Activated CD8-positive, alpha-beta memory T cell treated with anti-CD3 and anti-CD28 coated beads for 48 hours (primary cell): ENCODE measurements at places on chromosomes 7 and 10.

- DNase-seq: no peak
Observed at GRCh38 chr7:150934045-150934766, 43.9 kb downstream of the KCNH2 start.

DNA sequence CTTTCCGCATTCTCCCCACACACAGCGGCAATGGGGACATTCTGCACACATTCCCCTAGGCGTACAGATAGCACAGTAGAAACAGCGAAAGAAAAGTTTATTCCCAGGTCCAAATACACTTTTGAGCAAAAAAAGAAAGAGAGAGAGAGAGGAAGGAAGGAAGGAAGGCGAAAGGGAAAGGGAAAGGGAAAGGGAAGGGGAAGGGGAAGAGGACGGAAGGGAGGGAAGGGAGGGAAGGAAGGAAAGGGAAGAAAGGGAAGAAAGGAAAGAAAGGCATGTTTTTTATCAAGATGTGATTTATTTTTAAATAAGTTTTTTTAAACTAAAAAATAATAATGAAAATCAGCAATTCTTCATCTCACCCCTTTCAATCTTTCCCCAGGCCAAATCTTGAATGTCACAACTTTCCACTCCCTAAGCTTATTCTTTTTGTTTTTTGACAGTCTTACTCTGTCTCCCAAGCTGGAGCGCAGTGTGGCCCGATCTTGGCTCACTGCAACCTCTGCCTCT lies 281.7 kb downstream of the SKIDA1 start:
- no peak for DNase-seq

- DNase-seq: no peak
Observed at GRCh38 chr10:118017850-118018249, 28.9 kb downstream of the RAB11FIP2 start.

DNA sequence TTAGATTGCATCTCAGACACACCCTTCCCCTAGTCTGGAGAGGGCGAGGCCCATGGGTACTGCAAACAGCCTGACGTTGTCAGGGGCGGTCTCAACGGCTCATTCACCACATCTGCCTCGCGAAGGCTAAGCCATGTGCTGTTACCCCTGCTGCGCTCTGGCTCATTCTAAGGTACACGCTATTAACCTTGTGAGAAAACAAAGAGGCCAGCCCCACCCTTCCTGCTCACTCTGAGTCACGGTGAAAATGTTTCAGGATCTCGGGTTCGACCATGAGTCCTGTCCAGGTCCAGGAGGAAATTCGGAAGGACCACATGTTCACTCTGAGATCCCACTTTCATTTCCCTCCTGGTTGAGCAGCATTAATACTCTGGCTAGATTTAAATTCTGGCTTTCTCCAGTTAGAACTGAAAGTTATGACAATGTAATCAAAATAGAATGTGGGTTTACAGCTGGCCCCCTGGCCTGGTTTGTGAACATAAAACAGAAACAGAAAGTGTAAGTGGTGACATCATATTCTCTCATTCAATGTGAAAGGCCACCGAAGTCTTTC lies 55.2 kb downstream of the EGFR start:
- DNase-seq: no peak

DNA sequence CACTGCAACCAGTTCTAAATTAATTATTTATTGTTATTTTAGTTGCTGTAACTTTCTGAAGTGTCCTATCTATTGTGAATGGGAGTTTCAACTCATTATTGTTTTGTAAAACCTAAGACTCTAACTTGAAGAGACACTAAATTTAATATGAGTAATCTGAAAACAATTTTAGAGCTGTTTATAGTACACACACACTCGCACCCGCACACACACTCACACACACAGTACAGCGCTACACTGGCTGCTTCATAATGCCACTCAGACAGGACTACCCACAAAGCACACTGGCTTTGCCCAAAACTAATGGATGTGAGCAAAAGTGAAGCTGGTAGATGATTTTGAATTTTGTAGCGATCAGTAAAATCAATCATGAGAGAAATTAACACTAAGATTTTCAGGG lies 238.9 kb upstream of the ETV1 start:
- no peak for DNase-seq

DNA sequence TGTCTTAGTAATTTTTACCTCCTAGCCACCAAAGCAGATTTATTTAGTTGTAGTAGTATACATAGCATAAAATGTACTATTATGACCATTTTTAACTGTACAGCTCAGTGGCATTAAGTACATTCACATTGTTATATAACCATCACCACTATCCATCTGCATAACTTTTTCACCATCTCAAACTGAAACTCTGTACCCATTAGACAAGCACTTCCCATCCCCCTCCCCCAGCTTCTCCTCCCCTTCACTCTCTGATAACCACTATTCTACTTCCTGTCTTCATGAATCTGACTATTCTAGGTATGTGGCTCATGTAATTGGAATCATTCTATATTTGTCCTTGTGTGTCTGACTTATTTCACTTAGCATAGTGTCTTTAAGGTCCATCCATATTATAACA lies 71.9 kb downstream of the MRPL32 start:
- no peak for DNase-seq

DNA sequence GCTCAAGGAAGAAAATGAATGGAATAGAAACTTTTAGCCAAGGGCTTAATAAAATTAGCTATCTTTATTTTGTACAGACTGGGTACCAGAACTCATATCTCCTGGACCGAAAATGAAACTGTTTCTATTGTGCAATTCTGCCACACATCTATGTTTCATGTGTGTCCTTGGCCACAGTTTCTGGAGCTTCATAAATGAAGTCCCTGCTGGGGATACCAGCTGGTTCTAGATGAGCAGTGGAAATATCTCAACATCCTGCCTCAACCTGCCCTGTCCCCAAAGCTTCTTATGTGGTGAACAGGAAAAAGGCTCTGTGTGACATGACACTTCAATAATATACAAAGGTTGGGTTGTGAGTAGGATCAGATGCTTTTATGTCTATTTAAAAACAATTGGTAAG lies 310.1 kb upstream of the SORCS1 start:
- no peak for DNase-seq

DNA sequence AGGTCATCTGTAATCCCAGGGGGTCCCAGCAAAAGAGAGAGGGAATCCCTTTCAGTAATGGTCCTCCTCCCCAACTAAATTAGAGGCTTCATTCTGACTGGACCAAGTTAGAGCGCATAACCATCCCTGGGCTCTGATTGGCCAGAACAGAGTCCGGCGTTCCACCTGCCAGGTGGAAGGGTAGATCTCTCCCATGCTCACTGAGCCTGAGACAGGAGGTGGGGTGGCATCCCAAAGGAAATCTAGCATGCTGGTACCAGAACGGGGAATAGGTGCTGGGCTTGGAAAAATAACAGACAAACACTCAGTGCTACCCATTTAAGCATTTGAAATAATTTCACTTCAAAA lies 21.0 kb upstream of the TSPAN33 start:
- DNase-seq: no peak

GRCh38 chr7:68511281-68511680 lies 1087.0 kb upstream of the AUTS2 start:
- DNase-seq: no peak
